ENCODE measurements at places on chromosomes 4 and X.

DNA sequence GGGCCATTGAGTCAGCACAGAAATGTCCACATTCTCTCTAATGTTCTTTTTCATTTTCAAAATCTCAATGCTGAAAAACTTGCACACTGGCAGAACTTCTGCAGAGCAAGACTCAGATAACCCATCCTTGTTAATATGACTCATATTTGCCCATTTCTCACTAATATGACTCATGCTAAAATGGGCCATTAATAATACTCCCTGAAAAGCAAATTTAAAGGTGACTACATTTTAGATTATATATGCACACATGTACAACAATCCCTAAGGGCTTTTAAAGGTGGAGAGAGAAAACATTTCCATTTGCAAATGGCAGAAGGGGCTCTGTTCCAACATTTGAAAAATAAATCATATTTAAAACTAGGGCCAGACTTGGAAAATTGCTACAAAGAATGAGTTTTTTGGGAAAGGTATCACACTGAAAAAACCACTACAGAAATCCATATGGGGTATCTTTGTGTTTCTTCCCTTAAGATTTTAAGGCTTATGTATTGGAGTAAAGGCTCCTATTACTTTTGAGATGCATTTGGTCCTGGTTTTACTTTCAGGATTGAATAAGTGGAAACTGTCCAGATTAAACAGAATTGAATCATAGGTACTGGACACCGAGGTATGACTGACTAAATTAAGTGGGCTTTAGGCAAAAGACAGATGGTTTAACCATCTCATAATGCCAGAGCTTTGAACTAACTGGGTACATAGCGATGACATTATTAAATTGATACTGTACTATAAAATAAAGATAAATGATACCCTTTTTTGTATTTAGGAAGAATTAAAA, 30.0 kb downstream of the TLR2 start:
- no peaks in the 10 kb centered on the region for H3K27me3 ChIP-seq
- H3K4me3 ChIP-seq: no peak overlapping the region
- no peaks in the 10 kb centered on the region for H3K36me3 ChIP-seq
- DNase-seq: no peak

DNA sequence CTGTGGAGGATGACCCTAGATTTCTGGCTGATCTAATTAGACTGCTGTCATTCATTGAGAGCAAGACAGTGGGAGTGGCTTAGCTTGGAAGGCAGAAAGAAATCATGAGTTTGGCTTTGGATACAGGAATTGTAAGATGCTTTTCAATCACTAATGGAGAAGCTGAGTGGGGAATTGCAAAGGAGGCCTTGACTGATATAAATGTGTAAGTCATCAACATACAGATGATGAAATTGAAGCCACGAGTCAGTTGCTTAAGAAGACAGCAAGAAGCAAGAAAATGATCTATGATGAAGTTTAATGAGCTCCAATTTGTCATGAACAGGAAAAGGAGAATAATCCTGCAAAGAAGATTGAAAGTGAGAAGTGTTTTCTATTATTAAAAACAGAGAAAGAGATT, 136.7 kb upstream of the C1QTNF7 start:
- DNase-seq: no peak
- H3K27ac ChIP-seq: no peak overlapping the region
- no peaks in the 10 kb centered on the region for H3K27me3 ChIP-seq

DNA sequence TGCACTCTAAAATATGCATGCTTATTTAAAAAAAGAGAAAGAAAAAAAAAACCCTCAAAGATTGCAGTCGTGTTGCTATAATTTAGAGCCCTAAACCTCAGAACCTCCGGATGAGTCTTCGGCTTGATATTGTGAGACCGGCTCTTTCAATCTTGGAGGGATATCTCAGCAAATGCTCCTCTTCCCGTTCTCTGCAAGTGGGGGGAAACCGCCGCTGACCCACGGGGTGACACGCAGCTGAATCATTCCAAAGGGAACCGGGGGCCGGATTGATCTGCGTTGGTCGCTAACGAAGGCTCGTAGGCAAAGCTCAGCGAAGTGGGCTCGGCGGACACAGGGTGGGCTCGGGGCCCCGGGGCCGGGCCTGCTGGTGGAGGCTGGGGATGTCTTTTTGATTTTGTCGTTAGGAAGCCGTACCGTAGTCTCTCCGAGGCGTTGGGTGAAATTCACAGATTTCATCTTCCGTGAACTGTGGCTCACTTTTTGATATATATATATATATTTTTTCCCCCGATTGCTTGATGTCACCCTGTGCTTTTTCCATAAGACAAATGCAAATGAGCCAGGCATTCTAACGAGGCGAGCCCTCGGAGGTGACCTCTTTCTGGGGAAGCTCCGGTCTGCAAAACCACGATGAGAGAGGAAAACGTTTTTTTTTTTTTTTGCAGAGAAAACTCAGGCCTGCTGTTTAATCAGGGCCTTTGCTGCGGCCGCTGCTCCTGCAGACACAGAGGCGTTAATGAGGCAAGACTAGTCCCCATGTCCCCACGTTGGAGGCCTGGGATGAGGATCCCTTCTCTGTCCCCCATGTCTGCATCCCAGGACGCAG, 110.7 kb upstream of the PPP2R3B start:
- no peaks in the 10 kb centered on the region for H3K27me3 ChIP-seq
- no peaks in the 10 kb centered on the region for H3K4me1 ChIP-seq
- H3K36me3 ChIP-seq: no peaks in the 10 kb centered on the region
- no peak overlapping the region for H3K27ac ChIP-seq
- no peak for DNase-seq

DNA sequence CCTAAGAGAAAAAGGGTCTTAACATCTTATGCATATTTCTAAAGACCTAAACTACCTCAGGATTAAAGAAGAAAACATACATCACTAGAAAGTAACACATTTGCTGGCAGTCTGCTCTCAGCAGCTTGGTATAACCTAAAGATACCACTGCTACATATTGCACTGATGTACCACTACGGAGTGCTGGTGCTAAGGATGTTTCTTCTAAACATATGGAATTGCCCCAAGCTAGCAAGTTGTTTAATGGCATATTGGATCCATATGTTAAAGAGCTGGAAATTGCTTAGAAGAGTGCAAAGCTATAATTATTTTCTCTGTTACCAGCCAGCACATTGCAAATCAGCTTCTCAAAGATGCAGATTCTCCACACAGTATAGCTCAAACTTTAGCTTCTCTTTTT, 436.5 kb upstream of the GALNTL6 start:
- H3K4me3 ChIP-seq: no peak overlapping the region
- DNase-seq: no peak
- H3K4me1 ChIP-seq: no peaks in the 10 kb centered on the region
- no peak overlapping the region for H3K27ac ChIP-seq
- no peaks in the 10 kb centered on the region for H3K27me3 ChIP-seq
- H3K36me3 ChIP-seq: no peaks in the 10 kb centered on the region

DNA sequence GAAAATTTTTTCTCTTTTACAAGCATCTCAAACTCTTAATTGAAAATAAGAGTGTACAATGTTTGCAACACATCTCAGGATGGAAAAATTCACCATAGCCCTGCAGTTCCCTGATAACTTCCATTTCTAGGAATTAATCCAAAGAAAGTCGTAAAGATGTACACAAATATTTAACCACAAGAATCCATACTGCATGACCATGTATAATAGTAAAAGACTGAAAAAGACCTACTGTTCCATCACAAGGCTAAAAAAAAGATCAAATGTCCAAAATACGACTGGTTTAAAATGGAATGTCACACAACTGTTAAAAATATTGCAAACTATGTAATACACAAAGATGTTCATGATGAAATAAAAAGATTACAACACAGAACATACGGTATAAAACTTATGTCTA, 32.1 kb downstream of the HUWE1 start:
- no peaks in the 10 kb centered on the region for H3K27me3 ChIP-seq
- no peaks in the 10 kb centered on the region for H3K4me1 ChIP-seq
- no peak overlapping the region for H3K27ac ChIP-seq
- DNase-seq: no peak

DNA sequence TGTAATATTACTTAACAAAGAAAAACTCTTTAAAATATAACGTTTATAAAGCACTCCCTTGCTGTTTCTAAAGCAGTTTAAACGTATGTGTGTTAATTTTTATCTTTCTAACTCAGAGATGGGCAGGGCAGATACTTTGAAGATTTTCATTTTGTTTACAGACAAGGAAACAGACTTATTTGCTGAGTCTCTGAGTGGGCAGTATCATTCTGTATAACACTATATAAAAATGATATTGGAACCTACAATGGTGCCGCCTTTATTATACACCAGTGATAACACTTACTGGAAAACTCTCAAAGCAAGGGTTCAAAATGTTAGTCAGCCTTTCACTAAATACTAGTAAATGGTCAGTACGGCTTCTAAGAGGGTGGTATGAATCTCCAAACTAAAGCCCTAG, 193.4 kb downstream of the NR3C2 start:
- no peaks in the 10 kb centered on the region for H3K36me3 ChIP-seq
- no peak overlapping the region for H3K27ac ChIP-seq
- H3K27me3 ChIP-seq: no peaks in the 10 kb centered on the region
- DNase-seq: no peak

- H3K4me1 ChIP-seq: no peaks in the 10 kb centered on the region
- H3K27me3 ChIP-seq: no peaks in the 10 kb centered on the region
Observed at GRCh38 chr4:77015390-77015789, 60.4 kb downstream of the CCNI start.
